ENCODE measurements at places on chromosomes 7 and 10. TPM values are rescaled to one million over a fixed set of nuclear protein-coding genes. Genes with fewer than 3 reads are reported as not detected.

- H3K36me3 ChIP-seq = no peaks in the 10 kb centered on the region
- no peak for DNase-seq
- H3K4me1 ChIP-seq = no peaks in the 10 kb centered on the region
- H3K27ac ChIP-seq = no peak overlapping the region
These were observed 262.1 kb downstream of the SKIDA1 start for GRCh38 chr10:21263263-21263803.

GRCh38 chr7:35260246-35260645 lies 6.3 kb upstream of the TBX20 start:
- DNase-seq = no peak
- H3K4me3 ChIP-seq = no peak overlapping the region
- H3K4me1 ChIP-seq = no peaks in the 10 kb centered on the region
- H3K27me3 ChIP-seq = peaks cover 50% of the 10 kb centered on the region
- H3K27ac ChIP-seq = no peak overlapping the region
- no peaks in the 10 kb centered on the region for H3K36me3 ChIP-seq

- H3K4me1 ChIP-seq = peaks cover 16% of the 10 kb centered on the region
- peak overlapping the region; percentile 88 for H3K4me3 ChIP-seq
- peak overlapping the region; percentile 89 for H3K27ac ChIP-seq
- peaks cover 13% of the 10 kb centered on the region for H3K36me3 ChIP-seq
- no peak for DNase-seq
These were observed 882 bp downstream of the ZNF282 start for GRCh38 chr7:149196151-149196704.

GRCh38 chr7:26551740-26552139 lies 260.1 kb downstream of the SNX10 start:
- no peaks in the 10 kb centered on the region for H3K27me3 ChIP-seq
- H3K27ac ChIP-seq = no peak overlapping the region
- H3K36me3 ChIP-seq = no peaks in the 10 kb centered on the region
- DNase-seq = no peak
- H3K4me3 ChIP-seq = no peak overlapping the region

DNA sequence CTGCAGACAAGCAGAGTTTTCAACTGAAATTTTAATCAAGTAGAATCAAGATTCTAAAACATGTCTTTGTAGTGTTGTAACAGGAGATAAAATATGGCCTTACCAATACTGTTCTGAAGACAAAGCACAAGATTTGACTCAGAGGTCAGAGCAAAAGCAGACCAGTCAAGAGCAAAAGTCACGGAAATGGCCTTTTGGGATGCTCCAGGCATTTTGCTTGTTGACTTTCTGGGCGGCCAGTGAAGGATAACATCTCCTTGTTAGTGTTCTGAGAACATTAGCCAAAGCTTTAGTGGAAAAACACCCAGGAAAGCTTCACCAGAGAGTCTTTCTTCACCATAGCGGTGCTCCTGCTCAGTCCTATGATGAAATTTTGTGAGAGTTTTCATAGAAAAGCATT lies 590.6 kb downstream of the ARL4A start:
- DNase-seq = no peak
- H3K27me3 ChIP-seq = no peaks in the 10 kb centered on the region
- H3K4me3 ChIP-seq = no peak overlapping the region
- no peak overlapping the region for H3K27ac ChIP-seq

DNA sequence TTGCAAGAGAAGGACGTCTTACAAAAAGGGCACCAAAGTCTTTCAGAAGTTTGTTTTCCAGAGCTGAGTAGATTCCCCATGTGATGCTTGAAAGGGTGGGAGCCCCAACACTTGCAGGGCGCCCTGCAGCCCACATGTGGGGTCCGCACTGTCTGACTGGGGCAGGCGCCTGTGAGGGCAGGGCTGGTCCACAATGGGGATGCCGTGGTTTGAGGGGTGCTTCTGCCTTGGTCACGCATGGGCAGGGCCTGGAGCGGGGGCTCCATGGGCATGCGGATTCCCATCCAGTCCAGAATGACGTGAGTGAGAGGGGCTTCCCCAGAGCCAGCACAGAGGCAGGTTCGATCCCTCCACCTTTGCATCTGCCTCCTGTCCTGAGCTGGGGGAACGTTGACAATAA lies 101.5 kb upstream of the SHH start:
- no peaks in the 10 kb centered on the region for H3K36me3 ChIP-seq
- no peak for DNase-seq
- H3K4me1 ChIP-seq = no peaks in the 10 kb centered on the region
- no peak overlapping the region for H3K27ac ChIP-seq
- no peaks in the 10 kb centered on the region for H3K27me3 ChIP-seq
- H3K4me3 ChIP-seq = no peak overlapping the region

DNA sequence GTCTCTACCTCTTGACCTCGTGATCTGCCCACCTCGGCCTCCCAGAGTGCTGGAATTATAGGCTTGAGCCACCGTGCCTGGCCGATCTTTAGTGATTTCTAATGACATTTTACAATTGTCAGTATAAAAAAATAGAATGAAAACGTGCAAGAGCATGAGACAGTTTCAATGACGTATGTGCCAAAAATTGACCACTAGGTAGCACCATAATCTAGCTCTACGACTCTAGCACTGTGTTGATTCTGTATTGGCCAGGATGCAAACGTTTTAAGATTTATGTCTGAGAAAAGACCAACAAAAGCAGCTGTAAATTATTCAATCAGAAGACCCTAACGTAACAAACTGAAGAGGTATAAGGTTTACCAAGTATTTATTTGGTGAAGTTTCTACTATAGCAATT lies 25.4 kb upstream of the EXOC6 start:
- no peaks in the 10 kb centered on the region for H3K27me3 ChIP-seq
- no peak overlapping the region for H3K27ac ChIP-seq
- H3K4me3 ChIP-seq = no peak overlapping the region
- H3K36me3 ChIP-seq = no peaks in the 10 kb centered on the region
- H3K4me1 ChIP-seq = no peaks in the 10 kb centered on the region

- no peaks in the 10 kb centered on the region for H3K36me3 ChIP-seq
- peak; percentile 74 for DNase-seq
- no peak overlapping the region for H3K4me3 ChIP-seq
- H3K27ac ChIP-seq = no peak overlapping the region
- H3K4me1 ChIP-seq = peaks cover 7% of the 10 kb centered on the region
These were observed 66.4 kb upstream of the STRIP2 start for GRCh38 chr7:129367700-129368388.

DNA sequence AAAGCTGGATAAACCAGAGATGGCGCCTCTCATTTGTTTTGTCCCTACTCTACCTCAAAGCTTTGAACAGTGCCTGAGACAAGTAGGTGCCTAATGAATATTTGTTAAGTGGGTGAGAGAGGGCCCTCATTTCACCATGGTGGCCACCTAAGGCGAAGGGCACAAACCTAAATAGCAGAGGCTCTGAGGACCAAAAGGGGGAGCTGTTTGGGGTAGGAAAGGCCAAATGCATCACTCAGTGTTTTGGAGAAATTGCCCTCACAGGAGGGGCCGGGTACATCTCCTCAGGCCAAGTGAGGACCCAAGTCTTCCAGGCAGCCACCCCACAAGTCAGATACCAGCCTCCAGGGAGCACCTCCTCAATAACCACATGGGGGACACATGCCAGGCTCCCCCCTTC lies 14.0 kb downstream of the IMPDH1 start:
- peaks cover 35% of the 10 kb centered on the region for H3K36me3 ChIP-seq
- no peak overlapping the region for H3K4me3 ChIP-seq
- H3K27me3 ChIP-seq = no peaks in the 10 kb centered on the region
- no peaks in the 10 kb centered on the region for H3K4me1 ChIP-seq

DNA sequence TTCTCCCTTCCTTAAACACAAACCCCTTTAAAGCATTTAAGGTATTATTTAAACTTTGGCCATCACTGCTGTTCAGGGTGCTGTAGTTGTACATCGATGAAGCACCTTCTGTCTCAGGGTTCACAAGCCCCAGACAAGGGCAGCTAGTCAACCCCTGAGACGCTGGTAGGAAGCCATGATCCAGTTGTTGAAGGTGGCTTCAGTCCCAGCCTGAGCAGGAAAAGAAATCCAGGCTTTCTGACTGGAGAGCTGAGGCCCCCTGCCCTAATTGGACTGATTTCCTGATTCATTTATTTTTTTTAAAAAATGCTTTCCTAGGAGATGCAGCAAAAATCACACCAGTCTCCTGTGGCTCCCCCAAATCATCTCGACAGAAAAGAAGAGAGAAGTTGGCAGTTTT lies 15.8 kb downstream of the CPA1 start:
- no peak overlapping the region for H3K27ac ChIP-seq
- DNase-seq = no peak
- H3K27me3 ChIP-seq = no peaks in the 10 kb centered on the region
- H3K36me3 ChIP-seq = no peaks in the 10 kb centered on the region
- H3K4me3 ChIP-seq = no peak overlapping the region

SSC4D gene
- total RNA-seq = 0.55 TPM

CHN2 gene
- total RNA-seq = 4.1 TPM

HABP2 gene
- total RNA-seq = not detected

POLR2J2 gene
- total RNA-seq = 8.2 TPM

CYP26C1 gene
- total RNA-seq = not detected

AS3MT gene
- not detected for total RNA-seq

TRPV6 gene
- total RNA-seq = not detected

OPN1SW gene
- not detected for total RNA-seq
